ENCODE measurements at places on chromosomes 4 and X.

DNA sequence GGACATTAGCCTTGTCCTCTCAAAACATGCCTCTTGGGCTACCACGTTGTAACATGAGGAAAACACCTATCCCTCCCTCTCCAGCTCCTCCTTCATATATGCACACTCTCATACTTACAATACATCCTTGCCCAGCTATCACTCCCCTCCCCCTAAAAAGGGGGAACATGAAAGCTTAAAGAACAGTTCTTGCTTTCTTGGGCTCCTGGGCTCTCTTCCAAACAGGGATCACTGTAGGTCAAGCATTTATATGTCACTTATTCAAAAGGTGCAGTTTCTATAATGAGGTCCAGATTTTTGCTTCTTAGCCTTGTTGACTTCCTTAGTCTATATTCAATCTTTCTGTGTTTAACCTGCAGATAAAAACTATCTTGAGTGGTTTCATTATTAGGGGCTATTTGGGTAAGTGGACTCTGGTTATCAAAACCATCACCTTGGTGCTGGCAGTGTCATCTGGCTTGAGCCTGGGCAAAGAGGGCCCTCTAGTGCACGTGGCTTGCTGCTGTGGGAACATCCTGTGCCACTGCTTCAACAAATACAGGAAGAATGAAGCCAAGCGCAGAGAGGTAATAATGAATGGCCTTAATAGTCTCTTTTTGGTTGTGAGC is 119.4 kb downstream of the AKAP4 start:
- DNase-seq: no peak

DNA sequence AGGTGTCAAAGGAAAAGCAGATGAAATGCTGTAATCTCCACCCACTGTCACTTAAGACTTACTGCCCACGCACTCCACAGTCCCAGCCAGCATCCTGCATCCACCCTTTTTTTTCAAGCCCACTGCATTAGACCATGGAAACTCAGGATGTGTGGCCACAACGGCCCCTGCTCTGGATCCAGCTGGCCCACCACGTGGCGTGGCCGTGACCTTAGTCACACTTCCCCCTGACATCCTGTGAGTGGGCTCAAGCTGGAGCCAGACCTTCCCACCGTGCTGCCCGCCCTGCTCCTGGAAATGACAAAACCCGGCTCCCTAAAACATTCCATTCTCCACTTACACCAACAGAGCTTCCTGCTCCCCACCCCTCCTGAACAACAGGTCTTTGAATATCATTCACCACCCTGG is 588.3 kb upstream of the DIPK2B start:
- no peak for DNase-seq

GRCh38 chr4:30757357-30757756 is 37.2 kb downstream of the PCDH7 start:
- no peak for DNase-seq

- DNase-seq: no peak
These were observed 65.5 kb downstream of the FHDC1 start for GRCh38 chr4:153001626-153002025.

GRCh38 chr4:169993531-169993930 is 32.7 kb downstream of the MFAP3L start:
- no peak for DNase-seq

GRCh38 chrX:3548765-3549391 is 164.6 kb downstream of the PRKX start:
- DNase-seq: no peak

- DNase-seq: no peak
These were observed 2.1 kb downstream of the GSTCD start for GRCh38 chr4:105710678-105711077.

DNA sequence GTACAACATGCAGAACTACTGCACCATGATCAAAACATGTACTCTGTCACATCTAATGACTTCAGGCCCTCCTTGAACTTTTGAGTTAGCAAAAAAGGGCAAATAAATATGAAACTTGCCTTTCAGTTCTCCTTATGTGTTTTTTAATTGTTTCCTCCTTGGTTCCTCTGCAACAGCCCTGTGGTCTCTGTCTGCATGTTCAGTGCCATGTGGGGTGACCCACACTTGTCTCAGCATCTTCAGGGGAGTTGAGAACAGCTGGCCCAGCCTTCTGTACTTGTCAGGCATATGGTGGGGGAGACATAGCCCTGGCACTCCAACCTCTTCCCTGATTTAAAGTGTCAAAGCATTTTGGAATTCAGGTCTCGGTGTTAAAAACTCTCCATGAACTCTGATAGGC is 188.0 kb upstream of the PGRMC2 start:
- no peak for DNase-seq

GRCh38 chr4:40576651-40577480 is 52.8 kb downstream of the RBM47 start:
- no peak for DNase-seq

DNA sequence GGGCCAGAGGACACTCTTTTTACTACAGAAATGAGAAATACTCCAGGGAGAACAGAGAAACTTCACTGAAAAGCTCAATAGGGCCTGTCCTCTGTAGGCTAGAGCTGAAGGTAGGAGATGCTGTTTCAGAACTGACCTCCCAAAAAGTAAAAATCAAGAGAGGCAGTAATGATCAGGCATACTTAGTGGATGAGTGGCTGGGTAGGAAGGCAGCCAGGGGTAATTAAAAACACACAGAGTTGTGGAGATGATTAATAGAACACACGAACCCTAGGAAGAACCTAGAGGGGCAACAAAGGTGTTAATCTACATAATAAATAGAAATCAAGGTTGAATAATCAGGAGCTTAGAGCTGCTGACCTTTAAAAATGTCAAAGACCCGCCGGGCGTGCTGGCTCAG is 582.4 kb upstream of the ADGRL3 start:
- no peak for DNase-seq

- DNase-seq: no peak
These were observed 21.4 kb upstream of the PLAC1 start for GRCh38 chrX:134679644-134680043.

DNA sequence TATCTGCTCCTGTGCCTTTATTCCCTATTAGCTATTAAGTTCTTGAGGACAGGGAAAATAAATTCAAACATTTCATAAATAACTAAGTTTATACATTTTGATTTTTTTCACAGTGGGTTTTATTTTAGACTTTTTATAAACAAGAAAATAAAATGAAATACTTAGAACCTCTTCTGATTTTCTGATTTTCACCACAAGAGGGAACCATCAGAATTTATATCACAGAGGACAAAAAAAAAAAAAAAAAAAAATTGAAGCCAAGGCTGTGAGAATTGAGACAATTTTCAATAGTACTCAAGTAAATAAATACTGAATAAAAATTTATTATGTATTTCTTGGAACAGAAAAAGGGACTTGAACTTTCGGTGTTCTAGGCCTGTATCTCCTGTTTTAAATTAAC is 288.1 kb downstream of the SH3BGRL start:
- no peak for DNase-seq

- no peak for DNase-seq
These were observed at the start of gene STAP1 for GRCh38 chr4:67558493-67558892. Gene STAP1, plus strand, starts transcription at chr4:67558727. Its CDS starts 83 bp downstream, at chr4:67558810.

DNA sequence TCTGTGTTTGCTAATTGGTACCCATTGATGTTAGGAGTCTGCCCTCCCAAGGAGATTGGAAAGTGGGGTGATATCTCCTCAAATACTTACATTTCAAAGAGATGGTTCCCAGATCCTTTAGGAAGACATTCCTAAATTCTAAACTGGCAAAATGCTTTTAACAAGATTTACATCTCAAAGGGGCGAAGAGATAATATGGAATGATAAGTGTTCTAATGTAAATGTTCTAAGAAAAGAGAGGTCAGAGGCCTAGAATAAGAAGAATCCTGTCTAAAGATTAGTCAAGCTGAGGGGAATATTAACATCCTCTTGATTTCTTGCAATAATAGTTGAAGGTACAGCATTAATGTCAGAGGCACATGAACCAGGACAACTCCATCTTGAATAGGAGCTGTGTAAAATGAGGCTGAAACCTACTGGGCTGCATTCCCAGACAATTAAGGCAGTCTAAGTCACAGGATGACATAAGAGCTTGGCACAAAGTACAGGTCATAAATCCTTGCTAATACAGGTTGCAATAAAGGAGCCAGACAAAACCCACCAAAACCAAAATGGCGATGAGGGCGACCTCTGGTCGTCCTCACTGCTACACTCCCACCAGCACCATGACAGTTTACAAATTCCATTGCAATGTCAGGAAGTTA is 2248.1 kb downstream of the ARAP2 start:
- DNase-seq: no peak

DNA sequence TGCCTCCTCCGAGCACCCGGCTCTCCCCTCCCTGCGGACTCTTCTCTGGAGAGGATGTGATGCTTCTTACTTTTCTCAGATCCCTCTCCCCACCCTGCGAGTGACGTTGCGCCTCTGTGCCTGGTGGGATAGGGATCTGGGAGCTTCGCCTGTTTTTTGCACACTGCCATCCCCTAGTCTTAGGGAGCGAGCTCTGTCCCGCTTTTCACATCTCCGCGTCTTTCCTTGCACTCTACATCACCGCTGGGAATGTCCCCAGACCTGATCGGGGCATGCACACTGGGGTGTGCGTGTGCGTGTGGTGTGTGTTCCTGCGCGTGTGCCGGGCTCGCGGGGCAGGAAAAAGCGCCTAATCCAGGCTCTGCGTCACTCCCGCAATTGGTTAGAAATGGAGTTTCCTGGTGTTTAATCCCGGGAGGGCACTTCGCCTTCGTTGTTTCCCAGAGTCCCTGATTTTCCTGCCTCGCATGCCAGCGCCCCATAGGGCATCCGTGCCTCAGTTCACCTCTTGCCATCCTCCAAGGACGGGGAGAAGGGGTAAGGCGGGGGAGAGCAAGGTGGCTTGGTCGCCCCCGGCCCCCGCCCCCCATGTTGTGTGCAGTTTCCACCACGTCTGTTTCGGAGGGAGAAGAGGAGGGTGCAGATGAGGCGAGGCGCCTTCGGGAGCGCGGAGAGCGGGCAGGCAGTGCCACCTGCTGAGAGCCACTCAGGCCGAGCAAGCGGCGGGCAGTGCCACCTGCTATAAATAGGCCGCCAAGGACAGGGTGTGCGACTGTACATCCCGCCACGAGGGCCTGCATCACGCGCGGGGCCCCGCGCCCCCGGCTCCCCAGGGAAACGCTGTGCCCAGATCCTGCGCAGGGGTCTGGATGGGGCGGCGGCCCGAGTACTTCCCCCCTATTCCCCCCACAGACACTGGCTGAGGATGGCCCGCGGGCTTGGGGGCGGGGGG is 759 bp upstream of the TBC1D1 start:
- no peak for DNase-seq

DNA sequence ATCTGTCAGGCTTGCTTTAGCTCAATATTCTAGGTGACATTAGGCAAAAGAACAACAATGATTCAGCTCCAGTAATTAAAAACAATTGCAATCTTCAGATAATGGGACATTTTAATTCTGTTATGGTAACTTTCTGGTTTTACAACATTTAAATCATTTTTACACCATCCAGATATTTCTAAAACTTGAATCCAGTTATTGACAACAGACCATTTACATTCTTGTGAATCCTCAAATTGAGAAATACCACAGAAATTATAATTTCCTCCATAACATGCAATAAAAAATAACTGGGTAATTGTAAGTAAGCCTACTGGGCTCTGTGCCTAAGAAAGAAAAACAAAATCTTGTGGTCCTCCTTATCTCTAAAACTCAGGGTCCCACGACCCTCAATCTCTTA is 195.0 kb upstream of the S100G start:
- no peak for DNase-seq

GRCh38 chr4:161952382-161952781 is 211.4 kb downstream of the FSTL5 start:
- DNase-seq: no peak

GRCh38 chr4:127446427-127446885 is 186.3 kb upstream of the INTU start:
- DNase-seq: no peak

- DNase-seq: no peak
These were observed 177.8 kb downstream of the NPFFR2 start for GRCh38 chr4:72209600-72209999.

- no peak for DNase-seq
These were observed 586.8 kb upstream of the PITX2 start for GRCh38 chr4:111209706-111210105.

GRCh38 chr4:139919521-139919920 is 234.5 kb downstream of the MAML3 start:
- no peak for DNase-seq

DNA sequence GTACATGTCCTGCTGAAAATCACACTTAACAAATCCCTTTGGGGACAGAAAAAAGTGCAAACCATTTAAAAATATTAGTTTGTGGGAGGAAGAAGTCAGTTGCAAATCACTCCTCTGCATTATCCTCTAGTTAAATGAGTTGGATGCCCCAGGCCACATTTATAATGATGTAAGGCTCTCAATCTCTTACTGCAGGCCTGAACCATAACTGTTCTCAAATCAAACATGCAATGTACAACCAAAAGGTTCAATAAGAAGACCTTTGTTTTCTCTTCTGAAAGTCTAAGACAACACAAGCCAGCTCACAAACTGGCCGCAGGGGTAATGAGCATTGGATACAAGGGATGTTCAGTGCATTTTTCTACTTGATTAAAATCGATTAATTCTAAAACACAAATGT is 39.7 kb downstream of the IGFBP7 start:
- DNase-seq: no peak

GRCh38 chrX:4682636-4683035 is 969.2 kb upstream of the PRKX start:
- DNase-seq: no peak

- no peak for DNase-seq
These were observed 13.4 kb upstream of the STK32B start for GRCh38 chr4:5037553-5038551.

DNA sequence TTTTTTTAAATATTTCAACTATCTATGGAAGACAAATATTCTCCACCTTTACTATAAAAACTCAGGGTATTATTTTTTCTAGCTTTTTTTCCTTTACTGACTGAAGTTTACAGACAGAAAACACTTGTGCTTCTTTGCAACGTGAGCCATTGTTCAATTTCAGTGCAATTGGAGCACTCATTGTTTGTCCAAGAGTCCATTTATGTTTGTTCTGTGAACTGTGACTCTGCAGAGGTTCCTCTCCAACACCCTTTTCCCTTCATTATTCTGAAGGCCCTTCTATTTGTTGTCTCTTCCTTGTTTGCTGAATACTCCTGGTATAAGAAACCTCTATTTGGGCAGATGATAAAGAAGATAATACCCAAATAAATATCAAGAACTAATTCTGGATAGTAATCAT is 37.4 kb downstream of the DAPP1 start:
- no peak for DNase-seq

GRCh38 chr4:1631136-1631535 is 53.0 kb downstream of the FAM53A start:
- DNase-seq: no peak

- no peak for DNase-seq
These were observed 107.6 kb downstream of the GASK1B start for GRCh38 chr4:158065176-158065575.

GRCh38 chr4:71564775-71565174 is 219.1 kb downstream of the GC start:
- DNase-seq: no peak

- no peak for DNase-seq
These were observed at the start of gene SHROOM4 for GRCh38 chrX:50813843-50814661. Gene SHROOM4, minus strand, starts transcription at chrX:50814194. Its CDS starts 176 bp downstream, at chrX:50814018.

- DNase-seq: no peak
These were observed 591.7 kb downstream of the CCSER1 start for GRCh38 chr4:90718931-90719330.

GRCh38 chrX:75522565-75523431 is at the start of gene ZDHHC15:
Gene ZDHHC15, minus strand, starts transcription at chrX:75523037. Its CDS starts 13 bp downstream, at chrX:75523024.
- peak; percentile 30 for DNase-seq

- no peak for DNase-seq
These were observed 121.4 kb downstream of the ATP10D start for GRCh38 chr4:47606482-47606881.
